ENCODE measurements at places on chromosomes 2 and 18.
A peak's percentile ranks its signal among the peaks of the same experiment; 100 is the strongest.

DNA sequence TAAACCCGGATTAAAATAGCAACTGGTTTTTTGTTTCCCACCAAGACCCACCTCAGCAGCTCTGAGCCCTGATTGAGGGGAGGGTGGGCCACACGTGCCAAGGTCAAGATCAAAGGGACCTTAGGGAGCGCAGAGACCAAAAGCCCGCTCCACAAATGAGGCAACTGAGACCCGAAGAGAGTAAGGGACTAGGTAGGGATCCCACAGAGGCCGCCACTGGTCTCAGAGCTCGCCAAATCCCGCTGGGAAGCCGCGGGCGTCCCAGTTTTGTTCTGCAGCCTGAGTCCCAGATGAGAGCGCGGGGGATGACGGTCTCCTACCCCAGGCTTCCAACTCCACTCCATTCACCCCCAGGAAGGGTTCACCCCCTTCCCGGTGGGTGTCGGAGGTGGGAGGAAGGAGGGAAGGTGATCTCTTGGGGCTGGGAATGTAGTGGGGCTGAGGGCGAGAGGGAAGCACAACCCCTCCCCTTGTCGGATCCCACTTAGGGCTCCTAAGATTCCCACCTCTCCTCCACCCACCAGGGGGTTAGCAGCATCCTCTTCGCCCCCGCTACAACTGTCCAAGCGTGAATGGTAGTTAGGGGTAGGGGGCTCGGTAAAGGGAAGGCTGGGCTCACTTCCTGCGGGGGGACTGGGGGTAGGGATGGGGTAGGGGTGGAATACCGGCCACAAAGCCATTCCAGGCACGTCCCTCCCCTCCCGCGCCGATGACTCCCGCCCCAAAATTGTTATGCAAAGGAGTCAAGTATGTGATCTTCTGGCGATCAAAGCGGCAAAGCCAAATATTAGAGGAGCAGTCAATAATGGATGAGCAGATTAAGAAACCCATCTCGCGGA, 7.3 kb upstream of the EN1 start:
- no peak for DNase-seq

DNA sequence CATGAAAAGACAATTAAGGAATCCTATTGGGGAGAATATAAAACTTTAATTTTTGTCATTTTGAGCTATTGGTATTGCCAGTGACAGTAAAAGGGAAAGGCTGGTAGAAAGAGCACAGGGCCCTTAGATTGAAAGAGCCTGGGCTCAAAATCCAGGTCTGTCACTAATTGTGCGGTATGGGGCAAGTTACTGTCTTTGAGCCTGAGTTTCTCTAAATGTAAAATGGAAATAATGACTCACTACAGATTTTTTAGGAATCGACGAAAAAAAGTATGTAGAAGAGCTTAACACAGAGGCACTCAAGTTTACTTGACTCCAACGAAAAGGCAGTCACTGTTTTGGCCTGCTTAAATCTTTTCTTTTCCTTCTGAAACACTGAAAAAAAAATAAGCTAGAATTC, 7.0 kb downstream of the NDUFV2 start:
- DNase-seq: no peak

DNA sequence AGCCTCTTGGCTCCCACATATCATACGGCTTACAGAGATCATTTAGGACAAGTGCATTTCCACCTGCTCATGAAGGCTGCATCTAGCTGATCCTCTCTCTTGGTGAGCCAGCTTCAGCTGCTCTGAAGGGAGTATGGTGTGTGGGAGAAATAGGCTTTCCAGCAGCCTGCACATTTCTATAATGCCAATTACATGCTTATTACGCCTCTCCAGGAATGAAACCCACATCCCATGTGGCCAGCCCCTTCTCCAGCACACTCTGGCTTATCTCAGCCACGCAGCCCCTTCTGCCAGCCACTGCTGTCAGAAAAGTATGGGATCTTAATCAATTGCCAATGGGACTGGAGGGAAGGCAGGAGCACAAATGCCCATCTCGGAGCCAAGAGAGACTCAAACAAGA, 117.5 kb downstream of the GALNT14 start:
- peak; percentile 41 for DNase-seq

DNA sequence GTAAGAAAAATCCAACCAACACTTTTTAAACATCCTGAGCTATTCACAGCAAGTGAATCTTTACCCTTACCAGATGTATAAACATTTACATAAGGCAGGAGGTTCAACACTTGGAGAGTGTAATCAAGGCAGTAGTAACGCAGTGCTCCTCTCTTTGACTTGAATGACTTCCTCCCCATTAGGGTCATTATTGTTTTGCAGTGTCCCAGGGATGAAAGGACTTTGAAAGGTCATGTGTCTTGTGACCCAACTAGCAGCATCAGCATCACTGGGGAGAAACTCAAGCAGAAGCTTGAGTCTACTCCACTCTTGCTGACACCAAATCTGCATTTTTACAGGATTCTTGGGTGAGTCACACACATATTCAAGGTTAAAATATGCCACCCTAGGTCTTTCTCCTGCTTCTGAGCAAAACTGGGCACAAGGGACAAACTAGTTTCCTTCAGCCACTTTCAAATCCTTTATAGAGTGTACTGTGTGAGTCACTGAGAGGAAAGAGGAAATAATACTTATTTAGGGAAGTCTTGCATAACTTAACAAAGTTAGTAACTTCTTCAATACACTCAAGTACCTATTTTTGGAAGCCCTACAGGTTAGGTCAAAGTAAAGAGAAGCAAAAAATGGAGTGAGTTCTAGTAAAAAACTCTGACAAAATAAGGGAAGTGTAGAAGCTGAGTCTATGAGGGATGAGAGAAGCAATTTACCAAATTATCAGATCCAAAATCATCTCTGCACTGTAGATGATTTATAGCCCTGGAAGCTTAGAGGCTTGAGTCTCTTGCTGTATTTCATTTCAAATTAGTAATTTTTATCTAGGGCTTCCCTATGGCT, 51.0 kb upstream of the EML4 start:
- DNase-seq: peak; percentile 75

GRCh38 chr2:181984814-181985631, 630 bp upstream of the PPP1R1C start:
- no peak for DNase-seq

- peak; percentile 25 for DNase-seq
Observed at GRCh38 chr2:17245906-17246305, 272.3 kb downstream of the RAD51AP2 start.

GRCh38 chr2:238743243-238744065, 104.4 kb upstream of the TWIST2 start:
- no peak for DNase-seq

DNA sequence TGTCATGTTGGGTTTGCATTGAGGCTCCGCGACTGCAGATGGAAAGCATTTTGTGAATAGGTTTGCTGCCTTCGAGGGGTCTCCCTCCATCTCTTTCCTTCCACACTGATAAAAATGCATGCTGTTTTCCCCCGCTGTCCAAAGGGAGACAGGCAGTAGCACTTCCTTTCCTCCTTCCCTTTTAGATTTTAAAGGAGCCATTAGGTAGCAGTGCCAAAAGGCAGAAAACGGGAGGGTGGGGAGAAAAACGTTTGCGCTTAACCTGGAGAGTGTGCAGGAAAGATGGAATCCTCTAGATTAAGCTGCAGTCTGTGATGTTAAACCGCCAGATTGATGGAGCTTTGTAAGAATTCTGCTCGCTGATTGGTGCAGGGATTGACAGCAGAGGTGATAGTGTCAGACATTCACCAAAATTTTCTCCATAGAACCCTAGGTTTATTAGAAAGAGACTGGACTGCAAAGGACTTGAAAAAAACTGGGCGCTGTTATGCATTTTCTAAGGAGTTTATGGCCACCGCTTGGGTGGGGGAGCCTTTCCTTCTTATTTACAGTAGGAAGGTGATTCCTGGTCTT, 688 bp downstream of the MAPRE2 start:
- DNase-seq: no peak

GRCh38 chr2:101818531-101819451, 121.3 kb downstream of the MAP4K4 start:
- DNase-seq: no peak

DNA sequence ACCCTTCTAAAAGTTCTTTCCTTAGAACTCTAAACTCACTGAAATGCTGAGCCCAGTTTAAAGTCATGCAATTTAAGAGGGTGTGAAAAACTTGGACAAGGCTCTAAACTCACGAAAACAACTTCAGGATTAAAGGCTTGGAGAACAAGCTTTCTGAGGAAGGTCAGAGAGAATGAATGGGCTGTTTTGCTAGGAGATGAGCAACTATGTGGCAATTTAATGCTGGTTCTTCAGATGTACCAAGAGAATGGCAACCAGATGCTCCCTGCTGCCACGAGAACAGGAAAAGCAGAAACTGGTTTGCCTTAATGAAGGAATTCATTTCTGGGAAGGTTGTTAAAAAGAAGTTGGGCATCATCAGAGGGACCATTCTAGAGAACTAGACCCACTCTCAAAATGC, 77.8 kb upstream of the PMAIP1 start:
- no peak for DNase-seq

DNA sequence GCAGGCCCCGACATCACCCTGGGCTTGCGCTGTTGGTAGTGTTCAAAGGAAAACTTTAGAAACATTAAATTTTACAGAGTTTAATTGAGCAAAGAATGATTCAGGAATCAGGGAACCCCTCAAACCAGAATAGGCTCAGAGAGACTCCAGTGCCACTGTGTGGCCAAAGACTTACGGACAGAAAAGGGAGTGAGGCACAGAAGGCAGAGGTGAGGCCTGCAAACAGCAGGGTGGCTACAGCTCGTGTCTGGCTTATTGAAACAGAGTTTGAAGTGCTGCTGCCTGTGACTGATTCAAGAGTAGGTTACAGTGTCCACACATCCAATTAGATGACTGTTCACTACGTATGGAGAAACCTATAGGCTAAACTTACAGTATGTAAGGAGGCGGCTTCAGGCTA, 2.4 kb upstream of the CTDP1 start:
- DNase-seq: no peak

DNA sequence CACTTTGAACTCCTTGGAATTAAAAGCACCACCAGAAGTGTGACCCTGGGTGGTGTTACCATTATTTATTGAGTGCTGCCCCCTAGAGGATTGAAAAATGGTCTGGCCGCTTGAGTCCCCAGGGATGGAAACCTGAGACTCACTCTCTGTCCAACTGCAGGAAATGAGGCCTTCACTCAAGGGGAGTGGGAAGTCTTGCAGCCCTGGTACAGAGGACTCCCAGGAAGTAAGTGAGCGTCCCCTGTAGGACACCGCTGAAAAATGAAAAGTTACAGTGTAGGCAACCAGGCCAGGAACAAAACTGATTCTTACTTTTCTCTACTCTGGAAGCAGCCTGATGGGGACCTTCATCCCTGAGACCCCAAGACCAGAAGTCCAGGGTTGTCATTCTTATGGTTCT, 2.2 kb upstream of the NRP2 start:
- peak; percentile 97 for DNase-seq

- peak; percentile 18 for DNase-seq
Observed at GRCh38 chr2:144181001-144181400, 338.9 kb downstream of the ZEB2 start.

DNA sequence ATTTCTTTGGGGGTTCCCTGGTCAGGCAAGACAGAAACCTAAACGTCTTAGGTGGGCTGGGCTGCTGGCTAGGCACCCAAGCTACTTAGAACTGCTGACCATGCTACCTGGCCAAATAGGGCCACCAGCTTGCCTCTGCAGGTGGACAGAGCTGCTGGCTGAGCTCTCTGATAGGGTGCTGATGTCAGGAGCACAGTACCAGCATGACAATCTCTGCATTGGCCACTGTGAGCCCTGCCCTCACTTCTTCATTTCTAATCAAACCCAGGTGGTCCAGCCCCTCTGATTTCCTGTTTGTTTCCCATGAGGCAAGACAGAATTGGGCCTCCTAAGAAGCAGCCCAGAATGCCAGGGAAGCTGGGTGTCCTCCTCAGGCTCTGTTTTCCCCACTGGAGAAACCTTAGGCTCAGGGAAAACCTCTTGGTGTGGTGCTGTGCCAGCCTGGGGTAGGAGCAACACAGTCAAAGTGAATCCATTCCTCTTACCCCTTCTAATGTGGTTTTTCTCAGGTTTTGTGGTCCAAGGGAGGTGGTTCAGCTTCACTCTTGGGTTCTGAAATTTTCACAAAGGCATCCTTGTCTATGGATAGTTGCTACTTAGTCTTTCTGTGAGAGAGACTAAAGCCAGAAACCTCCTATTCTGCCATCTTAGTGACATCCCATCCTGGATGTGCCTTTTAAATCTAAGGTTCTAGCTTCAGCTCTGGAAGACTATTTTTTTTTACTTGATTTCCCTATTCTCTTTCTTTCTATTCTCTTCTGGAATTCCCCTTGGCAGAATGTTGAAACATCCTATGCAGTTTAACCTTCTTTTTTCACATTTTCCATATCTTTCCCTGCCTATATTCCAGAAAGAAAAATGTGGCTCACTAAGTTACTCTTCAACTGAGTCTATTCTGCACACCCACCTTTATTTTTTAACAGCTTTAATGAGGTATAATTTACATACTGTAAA, 15.2 kb downstream of the SP100 start:
- no peak for DNase-seq

DNA sequence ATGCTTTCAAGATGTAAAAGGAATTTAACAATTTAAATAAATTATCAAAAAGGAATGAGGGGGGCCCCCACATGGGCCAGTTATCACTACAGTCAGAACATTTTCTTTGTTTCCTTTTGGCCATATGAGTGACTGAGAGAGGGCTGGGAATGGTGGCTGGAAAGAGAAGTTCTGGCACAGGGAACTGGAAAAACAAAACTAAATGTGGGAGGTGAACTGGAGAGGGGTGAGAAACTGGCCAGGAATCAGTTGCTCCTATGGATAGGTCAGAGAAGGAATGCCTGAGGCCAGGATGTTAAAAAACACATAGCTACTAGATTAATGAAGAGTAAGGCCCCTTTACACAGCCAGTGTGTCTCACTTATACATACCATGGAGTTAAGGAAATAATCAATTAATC, 121.0 kb downstream of the RBMS1 start:
- DNase-seq: no peak

DNA sequence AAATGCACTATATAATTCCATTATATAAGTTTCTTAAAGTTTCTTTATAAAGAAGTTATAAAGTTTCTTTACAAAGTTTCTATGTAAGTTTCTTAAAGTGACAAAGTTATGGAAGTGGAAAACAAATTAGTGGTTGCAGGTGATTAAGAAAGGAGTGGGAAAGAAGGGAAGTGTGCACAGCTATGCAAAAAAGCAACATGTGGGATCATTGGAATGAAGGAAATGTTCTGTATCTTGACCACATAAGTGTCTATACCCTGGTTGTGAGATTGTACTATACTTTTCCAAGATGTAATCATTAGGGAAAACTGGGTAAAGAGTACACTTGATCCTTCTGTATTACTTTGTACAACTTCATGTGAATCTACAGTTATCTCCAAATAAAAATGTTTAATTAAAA, 1541.1 kb downstream of the LRP1B start:
- no peak for DNase-seq

DNA sequence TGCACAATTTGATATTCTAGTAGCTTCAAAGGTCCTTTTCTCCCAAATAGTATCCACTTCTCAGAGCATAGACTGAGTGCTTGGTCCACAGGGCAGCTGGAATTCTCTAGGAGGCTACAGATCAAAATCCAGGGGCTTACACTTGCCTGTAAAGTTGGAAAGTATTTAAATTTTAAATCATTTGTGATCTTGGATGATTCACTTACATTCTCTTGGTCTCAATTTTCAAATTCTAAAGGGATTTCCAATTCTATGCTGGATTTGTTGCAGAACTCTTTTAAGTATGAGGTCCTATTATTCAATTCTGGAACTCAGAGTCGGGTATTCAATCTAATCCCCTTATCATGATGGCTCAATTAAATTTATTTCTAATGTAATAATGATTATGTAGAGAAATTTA, 492.3 kb downstream of the NYAP2 start:
- DNase-seq: no peak

All from A673 (cell line).